Activated CD8-positive, alpha-beta memory T cell treated with anti-CD3 and anti-CD28 coated beads for 48 hours (primary cell): ENCODE measurements at places on chromosomes 1 and 21.

- no peak for DNase-seq
Measured at GRCh38 chr1:195026792-195027191, 1581.4 kb downstream of the KCNT2 start.

- DNase-seq: no peak
Measured at GRCh38 chr1:204288021-204288588, 71.6 kb downstream of the PLEKHA6 start.

GRCh38 chr1:26363549-26364448 lies 8.8 kb downstream of the ZNF683 start:
- peak; percentile 89 for DNase-seq

- no peak for DNase-seq
Measured at GRCh38 chr1:213828867-213829266, 158.9 kb upstream of the PROX1 start.

DNA sequence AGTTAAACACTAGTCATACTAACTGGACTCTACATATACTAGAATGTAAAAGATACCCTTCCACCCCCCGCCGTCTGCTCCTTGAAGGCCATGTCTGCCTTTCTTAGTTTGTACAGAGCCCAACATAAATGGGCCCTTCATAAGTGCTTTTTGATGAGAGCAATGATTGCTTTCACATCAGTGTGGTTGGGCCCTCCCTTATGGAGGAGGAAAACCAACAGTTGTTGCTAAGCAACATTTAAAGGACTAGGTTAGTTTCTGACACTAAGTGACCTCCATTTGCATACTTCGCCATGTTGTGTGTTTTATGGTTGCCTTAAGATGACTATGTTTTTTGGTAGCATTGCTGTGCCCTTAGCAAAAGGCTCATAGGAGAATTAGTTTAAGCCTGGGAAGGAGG lies 182.0 kb upstream of the SGIP1 start:
- DNase-seq: no peak

DNA sequence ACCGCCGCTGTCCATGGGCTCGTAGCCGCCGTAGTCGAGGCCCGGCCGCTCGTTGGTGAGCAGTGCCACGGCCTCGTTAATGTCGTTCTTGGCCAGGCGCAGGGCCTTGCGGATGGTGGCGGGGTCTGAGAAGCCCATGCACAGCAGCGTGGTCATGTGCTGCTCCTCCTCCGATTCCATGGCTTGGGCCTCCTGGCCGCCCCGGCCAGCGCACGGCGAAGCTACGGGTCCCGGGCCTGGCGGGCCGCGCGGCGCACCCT lies 300 bp downstream of the USP24 start:
- DNase-seq: peak; percentile 22

GRCh38 chr1:40595623-40596022 lies 64.2 kb downstream of the ZNF684 start:
- DNase-seq: no peak

- no peak for DNase-seq
Measured at GRCh38 chr1:16677552-16678431, 11.0 kb upstream of the RNU1-3 start.

- DNase-seq: no peak
Measured at GRCh38 chr1:30147188-30147587, 576.2 kb downstream of the MATN1 start.

GRCh38 chr1:7280347-7280960 lies 490.6 kb upstream of the VAMP3 start:
- DNase-seq: no peak

DNA sequence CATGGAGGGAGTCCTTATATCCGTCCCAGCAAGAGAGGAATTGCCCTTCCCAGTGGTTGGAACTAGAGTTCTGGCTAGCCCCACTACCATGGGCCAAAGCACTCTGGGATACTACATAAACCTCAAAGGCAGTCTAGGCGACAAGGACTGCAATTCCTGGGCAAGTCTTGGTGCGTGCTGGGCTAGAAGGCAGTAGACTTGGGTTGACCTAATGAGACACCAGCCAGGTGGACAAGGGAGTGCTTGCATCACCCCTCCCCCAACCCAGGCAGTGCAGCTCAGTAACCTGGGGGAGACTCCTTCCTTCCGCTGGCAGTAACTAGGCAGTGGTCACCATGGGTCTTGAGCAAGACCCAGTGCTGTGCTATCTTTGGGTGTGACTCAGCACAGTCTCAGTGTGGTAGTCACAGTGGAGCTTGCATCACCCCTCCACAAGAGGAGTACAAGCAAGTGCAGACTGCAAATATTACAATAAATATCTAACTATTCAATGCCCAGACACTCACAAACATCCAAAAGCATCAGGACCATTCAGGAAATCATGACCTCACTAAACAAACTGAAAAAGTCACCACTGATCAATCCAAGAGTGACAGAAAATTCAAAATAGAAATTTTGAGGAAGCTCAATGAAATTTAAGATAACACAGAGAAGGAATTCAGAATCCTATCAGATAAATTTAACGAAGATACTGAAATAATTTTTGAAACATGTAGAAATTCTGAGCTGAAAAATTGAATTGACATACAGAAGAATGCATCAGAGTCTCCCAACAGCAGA lies 84.7 kb upstream of the LYPLAL1 start:
- DNase-seq: no peak

GRCh38 chr1:181086091-181086490 lies 2.4 kb upstream of the IER5 start:
- DNase-seq: no peak

- DNase-seq: no peak
Measured at GRCh38 chr21:35488946-35489345, 439.8 kb upstream of the RUNX1 start.

DNA sequence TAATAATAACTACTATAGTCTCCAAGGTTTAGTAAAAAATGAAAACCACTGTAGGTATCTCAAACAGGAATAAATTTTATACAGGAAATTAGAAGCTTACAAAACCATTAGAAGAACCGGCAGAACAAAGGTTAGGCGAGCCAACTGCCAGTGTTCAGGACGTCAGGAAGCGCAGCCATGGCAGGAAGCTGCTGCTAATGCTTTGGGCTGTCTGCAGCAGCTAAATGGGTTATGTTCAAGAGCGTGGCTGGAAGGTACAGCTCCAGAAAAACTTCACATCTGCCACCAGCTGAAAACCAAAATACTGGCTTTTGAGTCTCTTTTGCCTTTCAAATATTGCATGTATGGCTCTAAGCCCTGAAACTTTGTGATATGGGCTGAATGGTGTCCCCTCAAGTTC lies 35.7 kb upstream of the MYSM1 start:
- no peak for DNase-seq

DNA sequence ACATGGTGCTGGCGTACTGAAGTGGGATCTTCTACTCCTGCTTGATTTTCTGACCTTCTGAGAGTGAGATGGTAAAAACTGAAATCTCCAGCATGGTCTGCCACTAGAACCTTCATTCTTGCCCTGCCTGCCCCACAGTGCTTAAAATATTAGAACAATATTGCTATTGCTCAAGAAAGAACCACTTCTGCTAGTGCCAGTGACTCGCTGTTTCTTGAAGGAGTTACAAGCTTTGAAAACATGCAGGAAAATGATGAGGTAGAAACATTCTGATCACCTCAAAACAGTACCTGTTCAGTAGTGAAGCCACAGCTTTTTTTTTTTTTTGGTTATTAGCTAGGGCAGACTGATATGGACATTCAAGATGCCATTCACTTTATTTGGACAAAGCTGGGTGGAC lies 95.3 kb downstream of the BACH1 start:
- no peak for DNase-seq

- no peak for DNase-seq
Measured at GRCh38 chr21:35086357-35086756, 37.3 kb upstream of the RUNX1 start.

- peak; percentile 58 for DNase-seq
Measured at GRCh38 chr1:116737020-116737854, 17.0 kb upstream of the CD2 start.

DNA sequence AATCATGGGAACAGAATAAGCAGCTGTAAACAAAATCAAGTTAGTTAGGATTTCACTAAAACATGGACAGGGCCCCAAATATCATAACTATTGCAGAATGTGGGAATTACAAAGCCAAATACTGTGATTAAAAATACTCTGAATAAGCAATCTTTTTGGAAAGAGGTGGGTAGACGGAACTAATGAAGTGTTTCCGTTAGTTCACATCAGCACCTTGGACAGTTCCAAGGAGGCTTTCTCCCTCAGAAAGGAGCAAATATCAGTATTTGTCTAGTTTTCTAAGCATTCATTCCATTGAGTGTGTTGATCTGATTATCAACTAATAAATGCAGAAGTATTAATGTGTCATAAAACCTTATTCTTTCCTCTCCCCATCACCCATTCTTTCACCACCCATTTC lies 97.4 kb downstream of the FAM78B start:
- DNase-seq: no peak

- no peak for DNase-seq
Measured at GRCh38 chr1:86487811-86488141, 19.0 kb downstream of the CLCA1 start.

- DNase-seq: no peak
Measured at GRCh38 chr1:182280504-182280900, 111.1 kb downstream of the GLUL start.

GRCh38 chr1:157193219-157193618 lies 55.0 kb upstream of the ETV3 start:
- DNase-seq: no peak

DNA sequence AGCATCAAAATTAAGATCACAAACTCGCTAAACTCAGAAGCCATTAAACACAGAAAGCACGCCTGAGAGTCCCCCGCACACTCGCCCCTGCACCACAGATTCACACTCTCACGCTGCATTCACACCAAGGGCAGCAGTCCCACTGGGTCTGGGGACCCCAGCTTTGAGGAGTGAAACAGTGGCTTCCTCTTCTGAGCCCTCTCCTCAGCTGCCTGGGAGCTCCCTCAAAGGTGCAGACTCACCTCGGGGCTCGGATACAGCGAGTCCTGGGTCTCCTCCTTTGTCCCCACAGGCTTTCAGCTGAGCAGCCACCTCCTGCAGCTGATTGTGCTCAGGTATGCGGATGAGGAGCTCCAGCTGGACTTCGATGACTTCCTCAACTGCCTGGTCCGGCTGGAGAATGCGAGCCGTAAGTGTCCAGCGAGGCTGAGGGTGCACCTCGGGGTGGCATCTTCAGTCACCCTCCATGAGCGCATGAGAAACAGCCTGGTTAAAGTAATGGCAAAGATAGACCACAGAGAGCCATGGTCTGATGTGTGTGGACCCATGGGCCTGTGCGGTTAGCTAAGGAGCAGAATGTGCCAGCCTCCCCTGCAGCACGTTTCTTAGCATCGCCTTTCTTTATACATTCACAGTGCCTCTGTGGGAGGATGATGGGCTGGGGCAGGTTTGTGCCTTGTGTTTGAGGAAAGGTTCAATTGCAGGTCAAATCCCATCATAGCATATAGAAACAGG lies 47.9 kb downstream of the CAPN9 start:
- no peak for DNase-seq

GRCh38 chr1:1889847-1890505 lies 911 bp downstream of the GNB1 start:
- DNase-seq: peak; percentile 24

- no peak for DNase-seq
Measured at GRCh38 chr21:38915546-38915945, 109.8 kb downstream of the ETS2 start.

GRCh38 chr1:20875198-20875973 lies 88.3 kb upstream of the HP1BP3 start:
- DNase-seq: no peak

DNA sequence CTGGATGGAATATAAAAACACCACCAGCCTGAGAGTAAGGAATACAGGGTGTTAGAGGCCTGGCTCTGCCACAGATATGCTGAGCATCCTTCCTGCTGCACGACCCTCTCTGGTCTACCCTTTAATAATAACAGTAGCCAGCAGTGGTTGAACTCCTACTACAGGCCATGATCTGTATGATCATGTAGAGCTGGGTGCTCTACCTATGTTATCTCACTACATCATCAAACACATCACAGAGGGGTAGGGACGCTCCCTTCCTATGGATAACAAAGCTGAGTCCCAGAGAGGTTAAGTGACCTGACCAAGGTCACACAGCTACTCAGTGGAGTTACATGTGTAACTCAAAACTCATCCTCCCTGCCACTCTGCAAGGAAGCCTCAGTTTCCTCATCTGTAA lies 13.0 kb upstream of the MYOM3 start:
- DNase-seq: no peak

GRCh38 chr1:81700728-81701470 lies 99.8 kb upstream of the ADGRL2 start:
- no peak for DNase-seq

DNA sequence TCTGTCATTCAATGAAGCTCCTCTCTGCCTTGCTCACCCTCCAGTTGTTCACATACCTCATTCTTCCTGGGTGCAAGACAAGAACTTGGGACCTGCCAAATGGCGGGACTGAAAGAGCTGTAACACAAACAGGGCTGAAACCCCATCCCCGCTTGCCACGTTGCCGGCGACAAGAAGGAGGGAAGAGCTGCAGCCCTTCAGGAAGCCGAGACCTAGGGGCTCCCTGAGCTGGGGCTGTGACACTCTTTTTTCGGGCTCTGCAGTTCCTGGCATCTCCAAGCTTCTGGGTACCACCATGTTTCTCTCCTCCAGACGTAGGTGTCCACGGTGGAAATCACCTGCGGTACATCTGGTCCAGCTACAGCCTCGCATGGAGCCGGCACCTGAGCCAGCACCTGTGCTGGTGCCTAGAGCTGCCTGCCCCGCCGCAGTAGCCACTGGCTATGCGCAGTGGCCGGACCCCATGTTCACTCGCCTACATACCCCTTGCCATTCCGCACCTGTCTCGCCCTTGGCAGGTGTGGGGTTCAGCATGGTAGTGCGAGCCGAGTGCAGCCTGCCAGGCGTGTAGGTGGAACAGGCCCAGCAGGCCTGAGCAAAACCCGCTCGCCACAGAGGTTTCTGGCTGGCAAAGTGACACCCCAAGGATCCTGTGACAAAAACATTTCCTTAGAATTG lies 367.0 kb upstream of the NEGR1 start:
- no peak for DNase-seq

DNA sequence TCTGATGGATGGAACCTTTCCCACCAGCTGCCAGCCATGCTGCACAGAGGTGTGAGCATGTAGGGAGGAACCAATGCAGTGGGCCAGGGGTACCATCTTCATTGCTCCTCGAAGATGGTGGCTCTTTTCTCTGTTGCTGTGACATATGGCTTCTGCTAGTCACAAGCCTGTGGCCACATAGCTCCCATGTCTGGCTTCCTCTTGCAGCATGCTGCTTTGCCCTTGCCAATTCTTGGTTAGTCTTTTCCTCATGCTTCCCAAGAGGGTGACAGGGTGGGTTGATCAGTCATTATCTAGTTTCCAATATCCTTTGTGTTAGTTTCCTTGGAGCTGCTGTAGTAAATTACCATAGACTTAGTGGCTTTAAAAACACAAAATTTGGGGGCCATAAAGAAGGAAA lies 123.4 kb downstream of the ETS2 start:
- no peak for DNase-seq

- DNase-seq: no peak
Measured at GRCh38 chr1:200345520-200345919, 64.3 kb downstream of the ZNF281 start.

DNA sequence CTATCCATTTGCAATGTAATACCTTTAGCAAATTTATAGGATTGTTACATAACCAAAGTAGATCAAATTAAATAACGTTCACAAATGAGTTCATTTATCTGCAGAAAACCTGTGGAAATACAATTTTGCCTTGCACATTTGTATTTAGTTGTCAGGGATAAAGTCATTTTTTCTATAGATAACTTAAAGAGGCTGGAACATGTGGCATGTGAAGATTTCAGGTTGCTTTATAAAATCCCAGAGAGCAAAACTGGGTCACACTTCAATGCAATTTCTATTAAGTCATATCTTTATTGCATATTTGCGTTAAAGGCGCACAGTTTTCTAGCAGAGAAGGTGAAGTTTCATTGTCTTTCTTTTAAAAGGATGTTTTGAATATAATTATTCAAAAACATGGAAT lies 342.4 kb downstream of the USP25 start:
- DNase-seq: no peak

- no peak for DNase-seq
Measured at GRCh38 chr1:175968486-175969172, 225.2 kb upstream of the TNR start.
